ENCODE measurements at places on chromosomes 12 and 14.
A peak's percentile ranks its signal among the peaks of the same experiment; 100 is the strongest.

GRCh38 chr14:36520601-36521525, 831 bp upstream of the NKX2-1 start:
- DNase-seq = no peak
- H3K4me1 ChIP-seq = peaks cover 6% of the 10 kb centered on the region
- H3K4me3 ChIP-seq = peak overlapping the region; percentile 10
- no peak overlapping the region for H3K27ac ChIP-seq

DNA sequence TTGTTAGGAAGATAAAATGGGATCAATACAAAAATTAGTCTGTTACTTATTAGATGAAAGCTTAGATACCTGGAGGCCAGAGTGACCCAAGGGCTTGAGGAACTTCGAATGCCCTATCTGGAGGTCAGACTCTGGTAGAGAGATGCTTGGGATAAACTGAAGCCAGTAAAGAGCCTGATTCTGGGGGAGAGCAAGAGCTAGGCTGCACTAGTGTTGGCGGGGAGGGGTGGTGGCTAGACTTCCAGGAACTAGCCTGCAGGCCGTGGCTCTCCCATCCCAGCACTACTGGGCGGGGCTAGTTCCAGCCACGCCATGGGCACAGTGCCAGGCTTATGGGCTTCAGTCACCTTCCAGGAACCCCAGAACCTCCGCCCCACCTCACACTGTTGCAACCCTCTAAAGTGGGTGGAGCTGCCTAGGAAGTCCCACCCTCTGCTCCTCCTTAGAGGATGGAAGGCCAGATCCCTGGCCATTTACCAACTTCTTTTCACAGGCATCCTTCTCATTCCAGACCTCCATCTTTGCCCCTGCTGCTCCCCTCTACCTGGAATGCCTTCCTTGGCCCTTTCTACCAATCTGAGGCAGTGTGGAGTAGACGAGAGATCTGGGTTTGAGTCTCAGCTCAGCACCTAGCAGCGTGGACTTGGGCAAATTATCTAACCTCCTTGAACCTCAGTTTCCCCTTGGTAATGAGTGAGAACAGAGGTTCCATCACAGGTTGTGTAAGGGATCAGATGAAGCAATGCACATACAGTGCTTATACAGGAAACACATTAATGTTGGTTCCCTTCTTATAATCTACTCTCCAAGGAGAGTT, 6.3 kb upstream of the NFE2 start:
- peak overlapping the region; percentile 65 for H3K27ac ChIP-seq
- peaks cover 24% of the 10 kb centered on the region for H3K4me1 ChIP-seq
- H3K4me3 ChIP-seq = peak overlapping the region; percentile 19
- no peak for DNase-seq

DNA sequence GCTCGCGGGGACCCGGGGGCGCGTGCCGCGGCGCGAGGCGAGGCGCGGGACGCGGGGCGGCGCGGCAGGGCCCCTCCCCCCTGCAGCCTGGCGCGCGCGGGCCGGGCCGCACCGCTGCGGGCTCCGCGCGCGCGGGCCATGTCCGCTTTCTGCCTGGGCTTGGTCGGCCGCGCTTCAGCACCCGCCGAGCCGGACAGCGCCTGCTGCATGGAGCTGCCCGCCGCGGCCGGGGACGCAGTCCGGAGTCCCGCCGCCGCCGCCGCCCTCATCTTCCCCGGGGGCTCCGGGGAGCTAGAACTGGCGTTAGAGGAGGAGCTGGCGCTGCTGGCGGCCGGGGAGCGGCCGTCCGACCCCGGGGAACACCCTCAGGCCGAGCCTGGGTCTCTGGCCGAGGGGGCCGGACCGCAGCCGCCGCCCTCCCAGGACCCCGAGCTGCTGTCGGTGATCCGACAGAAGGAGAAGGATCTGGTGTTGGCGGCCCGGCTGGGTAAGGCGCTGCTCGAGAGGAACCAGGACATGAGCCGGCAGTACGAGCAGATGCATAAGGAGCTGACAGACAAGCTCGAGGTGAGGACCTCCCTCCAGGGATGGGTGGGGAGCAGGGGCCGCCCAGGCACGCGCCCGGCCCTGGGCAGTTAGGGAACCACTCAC, 820 bp downstream of the BICDL1 start:
- peak overlapping the region; percentile 87 for H3K27ac ChIP-seq
- H3K4me1 ChIP-seq = peaks cover 26% of the 10 kb centered on the region
- H3K4me3 ChIP-seq = peak overlapping the region; percentile 84
- peak; percentile 71 for DNase-seq
- H3K36me3 ChIP-seq = peaks cover 55% of the 10 kb centered on the region

DNA sequence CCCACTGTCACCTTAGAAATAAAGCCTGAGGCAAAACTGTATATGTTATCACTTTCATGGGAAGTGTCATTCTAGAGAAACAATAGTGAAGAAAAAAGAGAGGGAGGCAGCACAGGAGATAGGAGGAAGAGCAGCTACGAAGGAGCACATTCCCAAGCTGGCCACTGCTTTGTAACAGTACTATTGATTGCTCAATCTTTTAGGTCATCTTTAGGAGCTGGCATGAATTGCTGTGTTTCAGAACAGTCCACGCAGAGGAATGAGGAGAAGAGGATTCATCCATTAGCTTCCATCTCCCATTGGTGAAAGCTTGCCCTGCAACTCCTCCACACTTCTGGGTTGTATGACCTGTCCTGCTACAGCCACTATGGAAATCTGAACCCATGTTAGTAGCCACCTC, 372.5 kb upstream of the DDHD1 start:
- DNase-seq = no peak
- H3K27ac ChIP-seq = no peak overlapping the region
- H3K36me3 ChIP-seq = no peaks in the 10 kb centered on the region
- H3K4me1 ChIP-seq = no peaks in the 10 kb centered on the region
- H3K4me3 ChIP-seq = no peak overlapping the region

- no peaks in the 10 kb centered on the region for H3K27me3 ChIP-seq
- H3K36me3 ChIP-seq = no peaks in the 10 kb centered on the region
- H3K4me3 ChIP-seq = no peak overlapping the region
- DNase-seq = no peak
- no peak overlapping the region for H3K27ac ChIP-seq
- peaks cover 20% of the 10 kb centered on the region for H3K4me1 ChIP-seq
These were observed 116.8 kb downstream of the CRADD start for GRCh38 chr12:93793983-93794382.

All from effector memory CD8-positive, alpha-beta T cell (primary cell).